ENCODE measurements at places on chromosomes 7 and 10.

DNA sequence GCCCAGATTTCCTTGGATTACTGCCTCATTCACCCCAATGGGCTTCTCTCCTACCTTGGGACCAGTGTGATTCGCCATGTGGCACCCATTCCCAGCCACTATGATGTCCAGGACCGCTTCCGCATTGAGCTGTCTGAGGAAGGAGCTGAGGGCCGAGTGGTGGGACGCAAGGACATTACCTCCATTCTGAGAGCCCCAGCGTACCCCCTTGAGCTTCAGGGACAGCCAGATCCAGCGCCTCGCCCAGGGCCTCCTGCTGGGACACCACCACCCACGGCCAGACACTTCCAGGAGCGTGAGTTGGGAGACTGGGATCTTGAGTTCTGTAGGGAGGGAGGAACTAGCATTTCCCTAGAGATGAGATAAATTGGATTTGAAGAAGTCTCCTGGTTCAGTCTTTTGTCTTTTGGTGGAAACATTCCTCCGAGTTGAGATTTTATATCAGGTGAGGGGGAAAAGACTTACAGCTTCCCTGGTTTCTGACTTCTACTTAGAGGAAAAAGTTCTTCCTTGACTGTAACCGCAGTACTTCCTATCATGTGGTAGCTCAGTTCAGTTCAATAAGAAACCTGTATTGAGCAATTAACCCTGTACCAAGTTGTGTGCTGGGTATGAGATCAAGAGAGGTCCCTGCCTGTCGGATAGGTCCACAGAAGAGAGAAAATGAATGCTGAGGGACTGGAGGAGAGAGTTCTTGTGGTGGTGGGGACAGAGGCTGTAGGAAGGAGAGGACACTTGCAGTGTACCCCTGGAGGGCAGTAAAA lies 1.3 kb downstream of the MOSPD3 start:
- no peak for DNase-seq

GRCh38 chr10:117175215-117175900 lies 21.9 kb upstream of the KCNK18 start:
- DNase-seq: no peak

GRCh38 chr10:133481657-133482056 lies 27.9 kb downstream of the SCART1 start:
- DNase-seq: no peak

- DNase-seq: no peak
Observed at GRCh38 chr7:130309986-130310385, 17.0 kb downstream of the CPA4 start.

DNA sequence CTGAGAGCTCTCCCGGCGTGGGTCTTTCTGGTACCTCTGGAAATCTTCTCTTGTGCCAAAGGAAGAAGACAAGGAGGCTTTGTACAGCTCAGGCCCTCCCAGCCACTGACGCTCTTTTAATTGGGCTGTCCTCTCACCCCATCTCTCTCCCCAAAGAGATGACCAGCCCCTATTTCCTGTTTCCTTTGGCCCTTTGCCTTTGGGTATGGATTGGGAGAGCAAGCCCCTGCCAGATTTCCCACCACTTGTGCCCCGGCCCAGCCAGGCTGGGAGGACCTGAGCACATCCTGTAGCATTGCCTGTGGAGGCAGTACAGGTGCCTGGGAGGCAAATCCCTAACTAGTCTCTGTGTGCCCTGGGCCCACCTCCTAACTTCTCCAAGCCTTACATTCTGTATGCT lies 5.7 kb upstream of the PLAC9 start:
- DNase-seq: no peak

DNA sequence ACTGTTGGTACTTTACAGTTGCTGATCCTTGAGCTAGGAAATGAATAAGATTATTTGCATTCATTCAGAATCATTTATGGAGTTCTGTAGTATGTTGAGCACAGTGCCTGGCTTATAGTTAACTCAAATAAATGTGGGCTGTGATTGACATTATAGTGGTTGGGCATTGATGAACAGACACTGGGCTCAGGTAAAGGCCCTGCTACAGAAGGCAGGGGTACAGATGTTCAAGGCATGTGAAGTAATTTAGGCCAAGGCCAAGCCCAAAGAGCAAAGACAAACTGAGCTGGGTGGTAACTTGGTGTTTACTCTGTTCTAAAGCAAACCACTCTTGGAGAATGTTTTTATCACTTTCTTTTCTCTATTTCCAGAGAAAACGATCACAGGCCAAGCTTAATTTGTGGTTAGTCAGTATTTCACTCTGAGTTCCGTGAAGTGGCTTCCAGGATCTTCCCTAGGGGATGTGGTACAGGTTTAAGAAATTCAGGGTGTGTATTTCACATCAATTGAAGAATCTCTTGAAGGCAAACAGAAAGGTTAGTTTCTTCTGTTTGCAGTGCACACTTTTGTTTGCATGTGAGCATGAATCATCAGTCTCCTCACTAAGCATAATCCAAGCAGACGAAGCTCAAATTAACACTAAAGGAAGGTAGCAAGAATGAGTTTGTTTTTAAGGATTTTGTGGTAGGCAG lies 113.9 kb upstream of the PRR15 start:
- DNase-seq: no peak

DNA sequence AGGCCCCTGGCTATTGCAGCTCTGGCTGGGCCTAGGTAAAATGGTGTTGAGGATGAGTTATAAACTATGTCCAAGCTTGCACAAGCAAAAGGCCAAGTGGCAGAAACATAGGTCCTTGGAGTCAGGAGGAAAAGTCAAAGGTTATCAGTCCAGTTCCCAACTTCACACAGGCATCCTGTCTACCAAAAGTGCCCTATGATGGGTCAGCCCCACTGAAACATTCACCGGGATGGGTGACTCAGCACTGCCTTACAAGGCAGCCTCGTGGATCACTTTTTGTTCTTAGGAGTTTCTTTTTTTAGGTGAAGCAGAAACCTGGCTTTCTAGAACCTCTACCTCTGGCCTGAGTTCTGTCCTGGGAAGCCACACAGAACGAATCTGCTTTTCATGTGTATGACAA lies 158.8 kb upstream of the LYZL2 start:
- DNase-seq: peak; percentile 44

GRCh38 chr7:7201578-7202374 lies 19.4 kb downstream of the C1GALT1 start:
- DNase-seq: no peak

GRCh38 chr7:82998436-82998835 lies 164.2 kb downstream of the PCLO start:
- no peak for DNase-seq

- no peak for DNase-seq
Observed at GRCh38 chr10:122308417-122309141, 37.5 kb downstream of the BTBD16 start.

- DNase-seq: no peak
Observed at GRCh38 chr10:93150990-93151547, 77.4 kb downstream of the CYP26A1 start.

GRCh38 chr7:7434329-7434728 lies 101.3 kb downstream of the COL28A1 start:
- no peak for DNase-seq

DNA sequence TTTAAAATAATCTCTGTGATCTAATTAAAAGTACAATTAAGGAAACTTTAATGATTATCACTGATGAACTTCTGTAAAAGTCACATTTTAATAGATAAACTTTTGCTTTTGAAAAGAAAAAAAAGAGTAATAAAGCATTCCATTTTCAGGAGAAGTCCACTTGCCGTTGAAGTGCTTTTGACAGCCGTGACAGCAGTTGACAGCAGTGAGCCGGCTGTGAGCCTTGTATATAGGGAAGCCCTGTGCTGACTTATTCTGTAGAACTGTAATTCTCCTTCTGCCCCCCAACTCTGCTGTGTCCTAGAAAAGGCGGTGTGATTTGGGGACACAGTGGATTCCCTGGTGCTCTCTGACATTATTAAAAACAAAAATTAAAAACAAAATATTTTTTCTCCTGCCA lies 78.0 kb downstream of the POM121L12 start:
- DNase-seq: no peak

- no peak for DNase-seq
Observed at GRCh38 chr7:112182749-112183148, 23.4 kb downstream of the DOCK4 start.

DNA sequence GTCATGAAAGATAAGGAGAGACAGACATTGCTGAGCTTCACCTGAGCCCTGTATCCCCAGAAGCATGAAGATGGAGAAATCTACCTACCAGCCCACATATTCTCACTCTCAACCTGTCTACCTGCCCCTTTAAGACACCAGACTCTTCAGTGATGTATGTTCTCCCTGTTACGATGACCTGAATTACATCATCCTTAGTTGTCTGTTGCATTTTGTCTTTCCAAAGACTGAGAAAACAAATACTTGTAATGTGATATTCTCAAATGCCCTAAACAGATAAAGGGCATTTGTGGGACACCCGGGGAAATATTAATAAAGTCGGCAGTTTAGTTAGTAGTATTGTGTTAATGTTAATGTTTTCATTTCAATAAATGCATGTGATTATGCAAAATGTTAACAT lies 305.8 kb upstream of the IGFBP3 start:
- no peak for DNase-seq

- DNase-seq: no peak
Observed at GRCh38 chr10:43599333-43599732, 6.9 kb upstream of the ZNF485 start.

- no peak for DNase-seq
Observed at GRCh38 chr10:103111918-103112877, 80.9 kb downstream of the NT5C2 start.

DNA sequence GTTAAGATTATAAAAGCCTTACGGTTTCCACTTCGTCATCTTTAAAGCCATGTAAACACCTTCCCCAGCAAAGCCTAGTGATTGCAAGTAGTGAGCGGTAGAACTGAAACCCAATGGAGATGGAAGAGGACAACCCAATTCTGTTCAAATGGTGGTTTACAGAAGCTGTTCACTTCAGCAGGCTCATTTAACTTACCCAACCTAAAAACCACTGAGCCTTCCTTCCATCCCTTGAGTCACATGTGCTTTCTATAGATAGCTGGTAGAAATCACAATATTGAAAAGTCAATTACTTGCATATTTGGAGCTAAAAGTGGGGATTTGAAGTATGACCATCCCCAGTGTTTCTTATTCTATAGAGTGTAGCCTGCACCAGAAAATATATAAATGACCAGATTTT lies 667.7 kb downstream of the SUGCT start:
- no peak for DNase-seq

DNA sequence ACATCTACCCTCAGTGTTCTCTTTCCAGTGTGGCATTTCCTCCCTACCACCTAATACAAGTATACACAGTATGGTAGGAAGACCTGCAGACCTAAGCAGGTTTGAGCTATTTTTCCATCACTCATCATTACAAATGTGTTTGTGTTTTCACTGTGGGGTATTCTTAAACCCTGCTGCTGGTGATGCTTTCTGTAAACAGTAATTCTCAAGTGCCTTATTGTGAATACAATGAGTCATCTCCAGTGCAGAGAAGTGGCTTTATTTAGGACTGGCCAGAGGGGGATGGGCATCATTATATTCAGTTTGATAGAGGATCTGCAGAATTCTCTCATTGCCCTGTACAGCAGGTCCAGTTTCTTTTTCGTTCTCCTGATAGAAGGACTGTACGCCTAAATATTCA lies 63.7 kb downstream of the GRM8 start:
- no peak for DNase-seq

- DNase-seq: no peak
Observed at GRCh38 chr10:106705681-106706100, 458.8 kb downstream of the SORCS1 start.

DNA sequence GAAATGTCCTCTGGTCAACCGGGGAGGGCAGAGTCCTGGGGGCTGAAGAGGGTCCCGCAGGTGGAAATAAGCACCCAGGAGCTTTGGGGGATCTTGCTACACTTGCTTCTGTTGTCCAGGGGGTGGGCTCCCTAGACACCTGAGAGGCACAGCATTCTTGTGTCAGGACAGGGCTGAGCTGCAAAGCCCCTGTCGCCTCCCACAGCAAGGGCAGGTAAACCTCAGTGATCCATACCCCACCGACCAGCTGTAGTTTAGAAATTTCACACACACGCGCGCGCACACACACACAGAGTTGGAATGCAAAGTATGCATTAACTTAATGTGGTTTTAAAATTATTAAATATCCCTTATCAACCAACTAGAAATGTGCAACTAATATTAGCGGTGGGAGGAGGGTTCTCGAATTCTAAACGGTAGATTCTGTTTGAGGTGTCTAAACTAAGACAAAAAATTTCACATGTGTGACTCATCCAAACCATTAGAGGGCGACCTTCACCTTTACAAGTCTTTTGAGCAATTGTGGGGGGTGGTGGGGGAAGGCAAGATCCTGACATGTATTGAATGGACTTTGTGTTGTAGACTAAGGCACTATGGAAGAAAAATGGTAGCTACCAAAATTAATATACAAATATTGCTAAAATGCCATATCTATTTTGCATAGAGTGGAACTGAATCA lies 34.3 kb upstream of the PTF1A start:
- DNase-seq: no peak

DNA sequence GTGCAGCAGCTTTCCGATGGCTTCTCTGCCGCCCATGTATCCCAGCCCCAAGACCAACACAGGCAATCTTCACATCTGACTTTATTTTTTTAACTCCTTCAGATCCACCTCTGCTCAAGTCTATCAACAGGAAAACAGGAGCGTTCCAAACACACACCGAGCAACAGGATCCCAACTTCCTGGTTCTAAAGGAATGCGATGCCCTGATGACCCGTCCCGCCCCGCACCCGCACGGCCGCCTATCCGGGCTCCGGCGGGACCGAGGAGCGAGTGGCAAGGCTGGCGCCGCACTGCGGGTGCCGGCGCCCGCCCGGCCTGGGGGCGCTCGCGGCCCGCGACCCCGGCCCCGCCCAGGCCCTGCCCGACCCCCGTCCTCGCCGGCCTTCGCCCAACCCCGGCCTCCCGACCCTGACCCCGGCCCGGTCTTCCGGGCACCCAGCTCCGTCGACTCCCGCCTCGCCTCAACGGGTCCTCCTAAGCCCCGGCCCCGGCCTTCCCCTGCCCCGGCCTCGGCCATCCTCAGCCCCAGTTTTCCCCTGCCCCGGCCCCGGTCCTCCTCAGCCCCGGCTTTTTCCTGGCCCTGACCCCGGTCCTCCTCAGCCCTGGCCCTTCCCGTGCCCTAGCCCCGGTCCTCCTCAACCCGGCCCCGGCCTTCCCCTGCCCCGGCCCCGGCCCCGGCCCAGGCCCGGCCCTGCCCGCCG lies 730 bp downstream of the LARP4B start:
- no peak for DNase-seq

- no peak for DNase-seq
Observed at GRCh38 chr7:12601302-12601869, 30.9 kb downstream of the SCIN start.
